ENCODE measurements at places on chromosomes 1 and 21.
A peak's percentile ranks its signal among the peaks of the same experiment; 100 is the strongest.

- no peak for DNase-seq
Measured at GRCh38 chr1:184535191-184535970, 148.6 kb downstream of the C1orf21 start.

- DNase-seq = peak; percentile 46
Measured at GRCh38 chr1:109113590-109114341, at the start of gene ELAPOR1. TSS of gene ELAPOR1 (plus strand) at chr1:109114115. CDS start at chr1:109114184, 69 bp downstream.

- DNase-seq = no peak
Measured at GRCh38 chr1:247435030-247435758, 19.2 kb downstream of the NLRP3 start.

DNA sequence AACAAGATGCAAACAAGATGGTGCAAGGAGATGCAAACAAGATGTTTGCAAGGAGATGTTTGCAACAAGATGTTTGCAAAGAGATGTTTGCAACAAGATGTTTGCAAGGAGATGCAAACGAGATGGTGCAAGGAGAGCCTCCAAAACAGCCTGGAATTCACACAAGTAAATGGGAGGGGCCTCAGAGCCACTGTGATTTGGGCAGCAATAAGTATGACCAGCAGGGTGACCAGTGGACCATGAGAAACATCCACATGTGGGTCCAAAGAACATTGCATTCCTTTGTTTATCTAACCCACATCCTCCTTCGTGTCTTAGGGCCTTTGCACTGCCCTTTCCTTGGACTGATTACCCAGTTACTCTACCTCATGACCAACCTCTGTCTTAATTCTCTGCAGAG lies 162.9 kb downstream of the PLPP3 start:
- DNase-seq = no peak

All from stimulated activated CD8-positive, alpha-beta memory T cell treated with anti-CD3 and anti-CD28 coated beads, Interleukin-7, amount 100 ng/mL, for 24 hours (primary cell).